NCI-H748 treated with DMSO at 0.1 percent for 48 hours (cell line): ENCODE measurements at places on chromosomes 6 and 20.
A peak's percentile ranks its signal among the peaks of the same experiment; 100 is the strongest.

DNA sequence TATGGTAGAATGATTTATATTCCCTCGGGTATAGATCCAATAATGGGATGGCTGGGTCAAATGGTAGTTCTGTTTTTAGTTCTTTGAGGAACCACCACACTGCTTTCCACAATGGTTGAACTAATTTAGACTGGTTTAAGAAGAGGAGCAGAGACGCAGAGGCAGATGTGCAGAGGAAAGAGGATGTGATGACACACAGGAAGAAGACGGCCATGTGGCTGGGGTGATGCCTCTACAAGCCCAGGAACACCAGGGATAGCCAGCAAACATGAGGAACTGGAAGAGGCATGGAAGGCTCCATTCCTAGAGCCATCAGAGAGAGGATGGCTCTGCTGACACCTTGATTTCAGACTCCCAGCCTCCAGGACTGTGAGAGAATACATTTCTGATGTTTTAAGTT, 218.3 kb upstream of the DTNBP1 start:
- no peak for DNase-seq

DNA sequence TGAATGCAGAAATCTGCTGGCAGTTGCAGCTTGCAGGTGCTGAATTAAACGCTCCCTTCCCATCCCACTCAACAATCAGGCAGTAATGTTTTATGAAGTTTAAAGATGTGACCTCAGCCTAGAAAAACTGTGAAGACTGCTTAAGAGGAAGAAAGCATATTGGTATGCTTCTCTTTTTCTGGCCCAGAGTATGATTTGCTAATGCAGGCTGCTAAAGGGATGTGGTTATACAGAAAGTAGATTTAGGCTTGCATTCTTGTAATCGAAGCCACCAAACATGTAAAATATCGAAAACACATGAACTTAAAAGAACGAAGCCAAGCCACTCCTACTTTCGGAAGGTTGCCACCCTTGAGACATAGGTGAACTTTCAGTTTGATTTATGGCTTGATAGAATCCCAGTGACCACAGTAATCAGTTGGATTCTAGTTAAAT, 40.7 kb downstream of the MAP3K5 start:
- DNase-seq = no peak

DNA sequence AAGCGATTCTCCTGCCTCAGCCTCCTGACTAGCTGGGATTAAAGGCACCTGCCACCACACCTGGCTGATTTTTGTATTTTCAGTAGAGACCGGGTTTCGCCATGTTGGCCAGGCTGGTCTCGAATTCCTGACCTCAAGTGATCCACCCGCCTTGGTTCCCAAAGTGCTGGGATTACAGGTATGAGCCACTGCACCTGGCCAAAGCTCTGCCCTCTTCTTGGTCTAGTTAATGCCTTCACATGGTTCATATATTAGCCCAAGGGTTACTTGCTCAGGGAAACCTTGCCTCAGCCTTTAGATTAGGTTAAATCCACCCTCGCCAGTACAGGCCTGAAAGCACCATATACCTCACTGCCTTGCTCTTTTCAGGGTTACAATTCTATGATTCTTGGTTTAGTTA, 26.1 kb downstream of the TSHZ2 start:
- no peak for DNase-seq

GRCh38 chr20:36277546-36277945, 28.6 kb upstream of the DLGAP4 start:
- no peak for DNase-seq

GRCh38 chr20:20367575-20368417, at the start of gene INSM1:
Gene INSM1 (plus strand): TSS chr20:20368104. CDS start chr20:20368268, 164 bp downstream.
- peak; percentile 100 for DNase-seq

GRCh38 chr6:34791164-34791700, 651 bp upstream of the BLTP3A start:
- peak; percentile 65 for DNase-seq

DNA sequence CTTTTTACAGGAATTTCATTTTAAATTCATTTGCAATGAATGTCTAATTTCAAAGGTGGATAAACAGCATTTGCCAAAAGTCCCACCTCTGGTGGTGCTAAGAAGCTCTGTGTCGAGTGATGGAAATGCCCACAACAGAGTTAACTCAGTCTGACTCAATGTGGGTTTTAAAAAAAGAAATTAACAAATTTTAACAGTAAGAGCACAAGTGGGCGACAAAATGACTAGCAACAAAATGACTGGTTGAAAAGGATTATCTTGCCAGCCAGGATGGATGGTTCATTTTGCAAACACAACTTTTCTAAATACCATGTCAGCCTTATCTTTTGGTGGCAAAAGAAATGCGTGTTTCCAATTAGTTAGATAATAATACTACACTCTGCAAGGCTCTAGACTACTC, 14.3 kb upstream of the TAGAP start:
- DNase-seq = no peak
